ENCODE measurements at places on chromosomes 2 and 18. TPM values are rescaled to one million over a fixed set of nuclear protein-coding genes. Genes with fewer than 3 reads are reported as not detected.

DNA sequence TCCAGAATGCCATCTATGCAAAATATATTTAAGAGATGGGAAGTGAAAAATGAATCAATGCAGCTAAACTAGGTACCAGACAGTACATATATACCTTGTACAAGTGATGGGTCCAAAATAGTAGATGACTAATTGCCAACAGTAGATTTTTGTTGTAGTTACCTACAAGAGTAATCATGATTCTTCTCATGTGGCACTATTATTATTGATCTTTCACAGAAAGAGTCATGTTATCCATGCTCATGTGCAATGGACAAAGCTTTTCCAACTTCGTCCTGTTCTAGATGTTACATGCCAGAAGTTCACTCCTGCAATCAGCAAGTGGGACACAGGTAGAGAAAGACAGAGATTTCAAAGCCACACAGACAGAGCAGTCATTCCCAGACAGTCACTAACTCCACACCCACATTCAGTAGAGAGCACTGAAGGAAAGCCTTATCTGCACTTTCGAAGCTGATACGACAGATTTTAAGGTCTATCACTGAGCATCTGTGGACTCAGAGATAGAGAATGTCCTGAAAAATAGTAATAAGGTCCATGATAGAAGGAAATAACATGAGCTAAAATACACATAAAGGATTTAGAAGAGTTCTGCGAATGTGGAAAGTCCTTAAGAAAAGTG lies 101.6 kb upstream of the ITPRID2 start:
- DNase-seq: no peak

- DNase-seq: no peak
These were observed 78.1 kb downstream of the TEX51 start for GRCh38 chr2:126976721-126977328.

DNA sequence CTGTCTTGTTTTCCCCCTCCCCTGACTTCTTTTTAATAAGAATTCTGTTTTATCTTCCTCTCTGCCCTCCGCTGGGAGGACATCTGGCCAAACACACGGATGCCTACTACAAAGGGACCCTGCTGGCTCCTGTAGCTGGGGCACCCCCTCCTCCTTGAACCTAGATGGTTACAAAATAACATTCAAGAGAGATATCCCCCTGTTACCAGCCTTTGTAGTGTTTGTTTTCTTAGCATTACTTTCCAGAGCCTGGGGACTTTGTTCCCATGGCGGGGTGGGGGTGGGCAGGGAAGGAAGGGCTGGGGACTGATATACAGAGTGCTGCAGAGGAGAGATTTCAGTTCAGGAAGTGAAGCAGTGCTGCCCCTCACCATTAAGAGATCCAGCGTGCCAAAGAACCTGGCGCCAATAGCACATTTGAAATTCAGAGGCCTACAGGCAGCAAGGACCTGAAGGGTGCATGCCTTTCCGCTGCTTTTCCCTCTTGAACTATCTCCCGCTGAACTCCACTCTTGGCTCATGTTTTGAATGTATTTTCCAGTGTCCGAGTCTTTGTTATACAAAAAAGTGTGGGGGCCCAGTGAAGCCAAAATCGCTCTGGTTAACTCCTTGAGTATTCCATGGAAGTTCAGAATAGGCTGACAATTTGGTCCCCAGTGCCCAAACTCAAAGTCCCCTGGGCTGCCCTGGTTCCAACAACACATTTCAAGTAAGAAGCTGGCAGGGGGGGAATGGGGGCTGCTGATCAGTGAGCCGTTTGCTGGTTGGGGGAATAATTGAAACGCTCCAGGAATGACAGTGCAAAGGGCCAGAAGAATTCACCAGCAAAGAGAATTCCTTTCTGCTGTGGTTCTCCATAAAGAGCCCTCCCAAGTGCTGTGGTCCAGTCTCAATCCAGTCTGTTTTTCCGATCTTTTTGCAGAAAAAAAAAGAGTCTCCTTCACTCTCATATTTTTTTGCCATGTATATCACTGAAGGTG lies 94.8 kb upstream of the THOC1 start:
- DNase-seq: peak; percentile 83

DNA sequence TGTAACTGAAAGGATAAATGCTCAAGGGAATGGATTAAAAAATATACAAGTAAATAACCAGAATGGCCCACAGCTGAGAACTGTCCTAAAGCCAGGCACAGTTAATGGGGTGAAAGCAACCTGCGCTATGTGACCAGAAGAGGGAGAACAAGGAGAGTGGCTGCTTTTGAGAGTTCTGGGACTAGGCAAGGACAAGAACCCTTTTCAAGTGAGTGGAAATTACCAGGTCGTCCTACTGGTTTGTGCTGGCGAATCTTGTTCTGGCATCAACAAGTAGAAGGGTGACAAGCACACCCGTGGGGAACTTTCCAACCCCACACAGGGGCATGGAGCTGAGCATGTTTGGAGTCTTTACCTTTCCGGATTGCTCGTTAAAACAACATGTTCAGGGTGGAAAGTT lies 82.8 kb downstream of the TMEM17 start:
- no peak for DNase-seq

Gene HJURP
- 3.5 TPM for total RNA-seq

GRCh38 chr18:34431042-34431441 lies 206.3 kb upstream of the NOL4 start:
- no peak for DNase-seq
